Heart right ventricle (tissue), 16 donors: ENCODE measurements at places on chromosomes 16 and 17. TPM values are rescaled to one million over a fixed set of nuclear protein-coding genes. Genes with fewer than 3 reads are reported as not detected.
A peak's percentile ranks its signal among the peaks of the same experiment; 100 is the strongest.

GRCh38 chr17:82056729-82057621 lies 5.3 kb downstream of the GPS1 start:
- DNase-seq: no peak

DNA sequence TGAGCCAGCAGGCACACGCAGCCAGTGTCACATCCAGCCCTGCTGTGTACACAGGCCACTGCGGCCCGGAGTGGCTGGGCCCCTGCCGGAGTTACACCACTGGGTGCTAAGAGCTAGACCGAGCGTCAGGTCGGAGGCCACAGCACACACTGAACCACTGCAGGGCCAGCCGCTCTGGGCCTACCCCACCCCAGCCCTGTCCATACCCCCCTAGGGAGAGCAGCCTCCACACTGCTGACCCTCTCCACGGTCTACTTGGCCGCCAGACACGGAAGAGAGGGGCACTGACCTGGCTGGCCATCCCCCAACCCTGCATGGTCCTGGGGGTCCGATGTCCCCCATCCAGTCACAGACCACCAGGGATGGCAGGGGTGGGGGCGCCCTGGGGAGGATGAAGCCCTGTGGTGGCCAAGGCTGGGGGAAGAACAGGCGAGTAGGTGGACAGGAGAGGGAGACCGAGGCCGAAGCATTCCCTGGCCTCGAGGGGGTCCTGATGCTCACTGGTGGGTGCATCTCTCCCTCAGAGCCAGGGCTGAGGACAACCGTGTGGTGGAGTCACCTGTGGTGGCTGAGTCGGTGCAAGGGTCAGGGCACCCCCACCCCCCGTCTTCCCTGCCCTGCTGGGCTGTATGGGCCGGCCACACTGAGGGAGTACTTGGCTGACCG lies 34.9 kb upstream of the ZC3H18 start:
- no peak for DNase-seq

GRCh38 chr17:49728425-49728824 lies 20.7 kb upstream of the SLC35B1 start:
- DNase-seq: no peak

GRCh38 chr16:11635113-11635652 lies 33.1 kb upstream of the SNN start:
- DNase-seq: no peak

GRCh38 chr17:56866076-56866475 lies 32.1 kb downstream of the DGKE start:
- no peak for DNase-seq

GRCh38 chr17:50864747-50865059 lies 1.5 kb downstream of the TOB1 start:
- no peak for DNase-seq

GRCh38 chr17:33837281-33837680 lies 417.8 kb upstream of the CCL2 start:
- no peak for DNase-seq

SLC5A11 gene
- not detected for total RNA-seq

DNA sequence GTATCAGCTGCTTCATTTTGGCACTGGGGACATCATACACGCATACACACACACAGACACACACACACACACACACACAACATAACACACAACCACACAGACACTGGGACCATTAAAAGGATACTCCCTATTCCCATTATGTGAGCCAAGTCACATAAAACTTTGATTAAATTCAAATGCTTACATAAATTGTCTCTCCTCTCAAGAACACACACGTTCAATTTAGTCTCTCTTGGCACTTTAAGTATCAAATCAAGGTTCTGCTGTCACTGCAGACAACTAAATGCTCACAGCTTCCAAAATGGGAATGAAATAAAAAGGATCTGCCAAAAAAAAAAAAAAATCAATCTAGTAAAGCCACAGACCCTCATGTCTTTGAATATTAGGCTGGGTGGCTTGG lies 184.9 kb downstream of the RBFOX1 start:
- no peak for DNase-seq

EEF2K gene
- 21.6 TPM for total RNA-seq

DNA sequence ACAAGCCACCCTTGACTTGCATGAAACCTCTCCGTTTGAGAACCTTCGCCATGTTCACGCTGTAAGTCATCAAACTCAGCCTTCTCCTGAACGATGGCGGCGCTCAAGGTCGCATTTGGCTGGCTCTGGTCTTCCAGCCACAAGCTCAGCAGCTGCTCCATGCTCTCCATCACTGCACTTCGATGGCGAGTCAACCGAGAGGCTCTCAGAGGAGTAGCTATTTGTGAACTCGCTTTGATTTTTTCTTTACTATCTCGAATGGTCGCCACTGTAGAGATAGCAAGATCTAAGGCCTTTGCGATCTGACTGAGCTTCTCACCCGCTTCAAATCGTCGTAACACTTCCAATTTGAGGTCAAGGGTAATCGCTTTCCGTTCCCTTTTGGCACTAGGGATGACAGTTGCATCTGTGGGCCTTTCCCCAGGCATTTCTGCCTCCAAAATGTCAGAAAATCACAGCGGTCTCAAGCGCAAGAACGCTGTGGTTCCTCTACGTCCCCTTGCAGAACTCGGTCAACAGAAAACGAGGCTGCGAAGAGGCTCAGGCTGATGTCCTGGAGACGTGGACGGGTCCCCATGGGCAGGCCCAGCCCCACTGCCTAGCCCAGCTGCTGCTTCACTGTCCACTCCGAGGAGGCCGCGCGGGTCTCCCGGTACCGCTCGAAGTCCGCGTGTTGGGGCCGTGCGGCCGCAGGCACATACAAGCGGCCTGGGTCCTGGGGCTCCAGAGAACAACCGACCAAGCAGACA lies 23.1 kb downstream of the DEF8 start:
- DNase-seq: peak; percentile 33

SLC38A10 gene
- total RNA-seq: 35.0 TPM

TMEM100 gene
- 5.6 TPM for total RNA-seq
